Omental fat pad (tissue), 4 donors: ENCODE measurements at places on chromosomes 4 and X.

DNA sequence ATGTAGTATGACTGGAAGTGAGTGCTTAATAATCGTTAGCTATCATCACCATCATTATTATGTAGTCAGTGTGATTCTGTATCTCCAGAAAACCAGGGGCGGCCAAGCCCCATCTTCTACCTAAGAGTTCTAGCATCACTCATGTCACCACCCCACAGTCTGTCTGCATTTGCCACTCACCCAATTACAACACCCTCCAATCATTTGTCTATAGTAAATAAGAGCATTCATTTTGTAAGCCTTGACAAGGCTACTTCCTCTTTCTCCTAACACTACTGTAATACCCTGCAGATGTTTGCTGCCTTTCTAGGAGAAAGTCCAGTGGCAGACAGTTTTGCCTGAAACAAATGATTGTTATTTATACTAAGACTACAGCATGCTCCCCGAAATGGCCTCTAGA is 15.8 kb upstream of the IL21 start:
- DNase-seq = no peak

- DNase-seq = no peak
These were observed 69.8 kb downstream of the ARHGAP24 start for GRCh38 chr4:85544751-85545150.

DNA sequence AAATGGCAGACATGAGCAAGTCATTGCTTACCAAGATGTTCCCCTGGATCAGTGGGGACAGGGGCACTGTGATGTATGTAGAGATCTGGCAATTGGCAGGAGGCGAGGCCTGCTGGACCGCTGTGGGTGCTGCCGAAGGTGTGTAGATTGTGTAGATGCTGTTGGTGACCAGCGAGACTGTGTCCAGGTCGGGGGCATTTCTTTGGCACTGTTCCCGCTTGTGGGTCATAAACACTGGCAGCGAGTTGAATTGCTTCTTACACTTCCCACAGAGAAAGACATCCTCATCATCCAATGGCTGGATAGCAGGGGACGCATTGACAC is 52.7 kb downstream of the CFAP299 start:
- DNase-seq = no peak

GRCh38 chr4:66929748-66930147 is 615.6 kb downstream of the CENPC start:
- no peak for DNase-seq

- no peak for DNase-seq
These were observed 57.1 kb downstream of the ADD1 start for GRCh38 chr4:2900741-2901140.

- no peak for DNase-seq
These were observed 306.2 kb downstream of the TENM3 start for GRCh38 chr4:182549356-182549755.

DNA sequence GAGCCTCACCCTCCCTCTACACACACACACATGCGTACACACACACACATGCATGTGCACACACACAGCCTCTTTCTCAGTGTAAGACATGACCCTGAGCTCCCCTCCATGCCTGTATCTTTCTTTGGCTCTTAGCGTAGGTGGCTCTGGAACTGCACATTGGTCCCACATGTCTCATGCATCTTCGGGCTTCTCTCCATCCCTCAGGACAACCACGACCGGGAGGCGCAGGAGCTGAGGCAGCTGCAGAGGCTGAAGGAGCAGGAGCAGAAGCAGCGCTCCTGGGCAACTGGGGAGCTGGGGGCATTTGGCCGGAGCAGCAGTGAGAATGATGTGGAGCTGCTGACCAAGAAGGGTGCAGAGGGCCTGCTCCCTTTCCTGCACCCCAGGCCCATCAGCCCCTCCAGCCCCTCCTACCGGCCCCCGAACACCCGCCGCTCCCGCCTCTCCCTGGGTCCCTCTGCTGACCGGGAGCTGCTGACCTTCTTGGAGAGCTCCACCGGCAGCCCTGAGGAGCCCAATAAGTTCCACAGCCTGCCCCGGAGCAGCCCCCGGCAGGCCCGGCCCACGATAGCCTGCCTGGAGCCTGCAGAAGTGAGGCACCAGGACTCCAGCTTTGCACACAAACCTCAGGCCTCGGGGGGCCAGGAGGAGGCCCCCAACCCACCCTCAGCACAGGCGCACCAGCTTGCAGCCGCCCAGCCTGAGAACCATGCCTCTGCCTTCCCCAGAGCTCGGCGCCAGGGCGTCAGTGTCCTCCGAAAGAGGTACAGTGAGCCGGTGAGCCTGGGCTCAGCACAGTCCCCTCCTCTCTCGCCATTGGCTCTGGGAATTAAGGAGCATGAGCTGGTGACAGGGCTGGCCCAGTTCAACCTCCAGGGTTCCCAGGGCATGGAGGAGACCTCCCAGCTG is 38.6 kb downstream of the FHDC1 start:
- DNase-seq = no peak

GRCh38 chr4:98728433-98728832 is 70.0 kb upstream of the TSPAN5 start:
- DNase-seq = no peak

- no peak for DNase-seq
These were observed 80.6 kb downstream of the PBDC1 start for GRCh38 chrX:76253432-76253831.

GRCh38 chrX:150767045-150767395 is 73.8 kb downstream of the MTMR1 start:
- no peak for DNase-seq

GRCh38 chr4:31917334-31917733 is 1197.2 kb downstream of the PCDH7 start:
- no peak for DNase-seq

GRCh38 chrX:40755291-40756249 is 20.2 kb upstream of the MED14 start:
- DNase-seq = no peak

DNA sequence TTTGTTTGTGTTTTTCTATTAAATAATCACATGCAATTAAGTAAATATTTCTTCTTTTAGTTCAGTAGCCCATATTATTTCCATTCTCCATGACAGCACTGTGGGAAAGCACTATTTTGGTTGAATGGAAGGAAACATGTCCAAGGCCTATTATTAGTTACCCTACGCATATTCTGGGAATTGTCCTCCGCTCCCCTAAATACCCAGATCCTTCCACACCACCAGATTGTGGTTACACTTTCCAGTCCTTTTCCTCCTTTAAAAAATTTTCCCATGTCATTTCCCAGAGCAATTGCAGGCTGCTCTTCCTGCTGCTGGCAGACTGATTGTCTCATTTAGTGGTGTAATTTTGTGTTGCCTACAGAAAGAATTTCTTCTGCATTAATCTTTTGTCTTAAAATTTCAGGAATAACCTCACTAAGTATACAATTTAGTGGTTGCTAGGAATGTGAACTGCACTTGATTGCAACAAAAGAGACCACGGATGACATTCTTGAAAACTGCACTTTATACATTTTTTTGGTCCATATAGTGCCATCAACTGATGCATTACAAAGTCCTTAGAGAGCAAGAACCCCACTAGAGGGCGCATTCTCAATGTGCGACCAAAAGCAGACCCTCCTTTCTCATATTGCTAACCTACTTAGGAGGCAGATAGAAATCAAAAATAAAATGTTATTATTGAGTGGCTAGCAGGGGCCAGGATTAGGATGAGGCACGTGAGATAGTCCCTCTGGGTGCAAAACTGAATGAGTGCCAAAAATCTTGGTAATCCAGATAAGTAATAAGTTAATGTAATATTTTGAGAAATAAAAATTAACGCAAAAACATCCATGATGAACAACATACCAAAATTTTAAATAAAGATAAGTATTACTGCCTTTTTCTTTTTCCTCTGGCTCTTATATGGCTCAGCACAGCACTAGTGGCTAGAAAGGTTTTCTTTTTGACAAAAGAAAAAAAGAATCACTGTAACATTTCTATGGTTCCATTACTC is 98.8 kb upstream of the IQCM start:
- DNase-seq = no peak

DNA sequence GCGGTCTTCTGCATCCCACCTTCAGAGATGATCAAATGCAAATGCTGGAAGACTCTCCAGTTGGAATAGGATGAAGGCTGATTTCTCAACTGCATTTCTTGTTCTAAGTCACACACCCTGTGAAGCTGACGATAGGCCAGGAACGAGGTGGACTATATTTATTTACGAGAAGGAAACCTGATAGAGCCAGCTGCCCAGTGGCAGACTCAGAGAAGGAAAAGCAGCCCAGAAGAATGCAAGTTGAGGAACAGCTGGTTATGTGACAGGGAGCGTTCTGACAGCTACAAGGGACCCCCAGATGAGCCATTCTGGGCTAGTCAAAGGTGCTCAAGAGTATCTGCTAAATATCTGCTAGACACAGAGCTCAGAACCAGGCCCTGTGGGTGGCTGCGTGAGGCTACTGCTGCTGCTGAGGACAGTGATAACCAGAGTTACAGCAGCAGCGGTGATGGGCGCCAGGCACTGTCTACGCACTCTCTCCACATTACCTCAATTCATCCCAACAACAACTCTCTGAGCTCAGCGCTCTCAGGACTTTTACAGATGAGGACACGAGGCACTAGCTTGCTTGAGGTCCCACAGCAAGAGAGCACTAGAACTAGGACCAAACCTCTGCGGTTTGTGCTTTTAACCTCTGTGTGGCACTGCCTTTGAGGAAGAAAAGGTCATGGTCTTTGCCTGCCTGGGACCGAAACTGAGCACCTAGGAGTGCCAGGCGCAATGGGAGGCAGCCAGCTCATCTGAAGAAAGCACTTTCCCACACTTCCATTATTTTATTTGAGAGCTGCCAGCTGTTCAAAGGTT is 69.0 kb downstream of the GATB start:
- no peak for DNase-seq

GRCh38 chrX:103098488-103098887 is 5.5 kb upstream of the NXF3 start:
- DNase-seq = no peak

DNA sequence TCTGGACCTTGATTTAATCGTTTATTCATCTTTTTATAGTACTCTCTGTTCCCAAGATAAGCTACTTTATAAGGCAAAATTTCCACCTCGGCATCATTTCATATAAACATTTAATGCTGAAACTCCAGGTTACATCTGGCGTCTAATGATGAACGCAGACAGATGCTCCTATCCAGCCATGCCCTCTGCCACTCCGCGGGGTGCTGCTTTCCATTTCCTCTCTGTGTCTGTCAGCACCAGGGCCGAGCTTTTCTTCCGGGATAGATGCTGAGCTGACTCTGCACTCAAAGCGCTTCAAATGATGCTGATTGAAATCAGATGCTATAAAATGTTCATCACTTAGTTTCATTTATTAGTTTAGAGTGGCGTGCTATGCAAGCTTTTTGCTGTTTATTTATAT is 80.5 kb upstream of the HELT start:
- no peak for DNase-seq

DNA sequence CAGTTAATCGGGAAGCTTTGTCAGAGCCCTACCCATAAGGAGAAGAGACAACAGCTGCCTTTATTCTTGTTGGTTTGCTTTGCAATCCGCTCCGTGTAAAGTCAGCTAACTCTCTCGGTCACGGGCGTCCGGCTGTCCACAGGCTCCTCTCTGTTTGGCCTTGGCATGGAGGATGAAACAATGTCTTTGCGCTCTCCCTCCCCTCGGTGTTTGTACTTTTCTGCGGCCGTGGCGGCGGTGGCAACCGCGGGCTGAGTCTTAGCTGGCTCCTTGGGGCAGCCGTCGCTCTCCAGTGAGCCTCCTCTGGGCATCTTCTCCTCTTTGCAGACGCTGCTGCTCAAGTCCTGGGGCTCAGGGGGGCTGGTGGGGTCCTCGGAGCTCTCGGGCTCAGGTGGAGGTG is 10.6 kb upstream of the IRAK1 start:
- DNase-seq = no peak

- no peak for DNase-seq
These were observed 460 bp upstream of the GEMIN8 start for GRCh38 chrX:14030174-14030530.

GRCh38 chrX:19906293-19906692 is 18.9 kb upstream of the SH3KBP1 start:
- no peak for DNase-seq
